ENCODE measurements at places on chromosomes 4 and X. TPM values are rescaled to one million over a fixed set of nuclear protein-coding genes. Genes with fewer than 3 reads are reported as not detected.

DNA sequence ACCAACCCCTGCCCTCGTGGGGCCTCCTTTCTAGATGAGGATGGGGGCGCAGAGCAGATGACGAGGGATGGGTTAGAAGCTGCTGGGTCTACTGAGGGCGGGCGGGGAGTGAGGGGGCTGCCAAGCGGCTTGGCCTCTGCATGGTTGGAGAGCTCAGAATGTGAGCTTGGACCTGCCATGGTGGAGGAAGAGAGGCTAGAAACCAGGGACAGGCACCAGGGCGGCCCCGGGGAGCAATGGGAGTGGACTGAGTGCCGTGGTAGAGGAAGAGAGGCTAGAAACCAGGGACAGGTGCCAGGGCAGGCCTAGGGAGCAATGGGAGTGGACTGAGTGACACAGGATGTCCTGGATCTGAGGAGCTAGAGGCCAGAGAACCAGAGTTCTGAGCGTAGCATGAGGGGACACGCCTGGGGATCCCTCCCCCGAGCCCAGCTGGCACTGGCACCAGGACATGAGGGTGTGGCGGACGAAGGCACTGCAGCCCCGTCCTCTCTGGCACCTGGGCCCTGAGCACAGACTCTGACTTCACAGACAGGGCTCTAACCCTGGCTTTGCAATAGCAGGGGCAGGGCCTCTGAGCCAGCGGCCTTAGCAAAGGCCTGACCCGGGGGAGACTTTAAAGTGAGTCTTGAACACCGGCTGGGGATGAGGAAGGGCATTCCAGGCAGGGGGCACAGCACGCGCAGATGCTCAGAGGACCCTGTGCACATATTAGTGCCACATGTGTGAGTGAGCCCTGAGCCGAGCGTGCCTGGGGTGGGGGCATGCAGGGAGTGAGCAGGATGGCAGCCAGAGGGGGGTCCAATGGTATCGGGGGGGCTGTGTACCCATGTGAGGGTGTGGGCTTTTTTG lies 214.0 kb upstream of the PSAPL1 start:
- DNase-seq: no peak

DNA sequence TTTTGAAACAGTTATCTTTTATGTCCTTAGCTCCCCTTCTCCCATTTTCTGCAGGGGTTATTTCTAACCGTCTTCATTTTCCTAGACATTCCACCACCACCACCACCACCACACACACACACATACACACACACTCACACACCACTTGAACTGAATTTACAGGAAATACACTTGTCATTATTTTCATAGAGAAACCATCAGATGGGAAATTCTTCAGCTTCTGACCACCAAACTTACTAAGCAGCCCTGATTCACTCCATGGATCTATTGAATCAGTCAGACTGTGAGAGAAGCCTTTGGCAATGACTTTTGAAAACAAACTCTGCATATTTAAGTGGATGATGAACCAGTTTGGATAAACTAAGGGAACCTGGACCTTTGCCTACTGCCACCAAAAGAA lies 210.1 kb upstream of the NHS start:
- no peak for DNase-seq

DNA sequence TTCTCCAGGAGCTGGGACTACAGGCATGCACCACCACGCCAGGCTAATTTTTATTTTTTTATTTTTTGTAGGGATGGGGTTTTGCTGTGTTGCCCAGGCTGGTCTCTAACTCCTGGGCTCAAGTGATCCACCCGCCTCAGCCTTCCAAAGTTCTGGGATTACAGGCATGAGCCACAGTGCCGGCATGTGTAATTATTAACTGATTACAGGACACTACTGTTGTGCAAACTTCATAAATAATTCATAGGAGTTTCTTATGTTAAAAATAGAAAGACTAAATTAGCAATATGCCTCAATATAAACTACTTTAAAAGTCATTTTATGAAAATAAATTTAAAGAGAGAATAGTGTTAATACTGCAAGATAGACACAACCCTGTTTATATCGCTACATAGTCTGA lies 221.9 kb downstream of the SNCA start:
- DNase-seq: no peak

GRCh38 chrX:12777670-12778069 lies 13.5 kb upstream of the PRPS2 start:
- no peak for DNase-seq

DDX60 gene
- total RNA-seq: 9.7 TPM

GRCh38 chrX:78321809-78322208 lies 5.6 kb downstream of the CYSLTR1 start:
- no peak for DNase-seq

HSFX2 gene
- not detected for total RNA-seq

GRCh38 chr4:123390846-123391456 lies 5.6 kb upstream of the SPRY1 start:
- DNase-seq: no peak

- no peak for DNase-seq
These were observed 795.4 kb upstream of the MAGEB2 start for GRCh38 chrX:29419774-29420553.

SMIM31 gene
- not detected for total RNA-seq

CCNG2 gene
- total RNA-seq: 59.7 TPM

DNA sequence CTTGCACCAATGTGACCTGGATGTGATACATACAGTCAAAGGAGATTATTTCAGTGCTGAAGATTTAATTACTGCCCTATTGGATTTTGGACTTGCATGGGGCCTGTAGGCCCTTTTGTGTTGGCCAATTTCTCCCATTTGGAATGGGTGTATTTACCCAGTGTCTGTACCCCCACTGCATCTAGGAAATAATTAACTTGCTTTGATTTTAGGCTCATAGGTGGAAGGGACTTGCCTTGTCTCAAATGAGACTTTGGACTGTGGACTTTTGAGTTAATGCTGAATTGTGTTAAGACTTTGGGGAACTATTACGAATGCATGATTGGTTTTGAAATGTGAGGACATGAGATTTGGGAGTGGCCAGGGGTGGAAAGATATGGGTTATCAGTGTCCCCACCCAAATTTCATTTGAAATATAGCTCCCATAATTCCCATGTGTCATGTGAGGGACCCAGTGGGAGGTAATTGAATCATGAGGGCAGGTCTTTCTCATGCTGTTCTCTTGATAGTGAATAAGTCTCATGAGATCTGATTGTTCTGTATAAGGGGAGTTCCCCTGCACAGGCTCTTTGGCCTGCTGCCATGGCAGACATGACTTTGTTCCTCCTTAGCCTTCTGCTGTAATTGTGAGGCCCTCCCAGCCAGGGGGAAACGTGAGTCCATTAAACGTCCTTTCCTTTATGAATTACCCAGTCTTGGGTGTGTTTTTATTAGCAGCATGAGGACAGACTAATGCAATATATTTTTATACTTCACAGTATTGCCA lies 362.2 kb upstream of the SPANXN4 start:
- DNase-seq: no peak

DNA sequence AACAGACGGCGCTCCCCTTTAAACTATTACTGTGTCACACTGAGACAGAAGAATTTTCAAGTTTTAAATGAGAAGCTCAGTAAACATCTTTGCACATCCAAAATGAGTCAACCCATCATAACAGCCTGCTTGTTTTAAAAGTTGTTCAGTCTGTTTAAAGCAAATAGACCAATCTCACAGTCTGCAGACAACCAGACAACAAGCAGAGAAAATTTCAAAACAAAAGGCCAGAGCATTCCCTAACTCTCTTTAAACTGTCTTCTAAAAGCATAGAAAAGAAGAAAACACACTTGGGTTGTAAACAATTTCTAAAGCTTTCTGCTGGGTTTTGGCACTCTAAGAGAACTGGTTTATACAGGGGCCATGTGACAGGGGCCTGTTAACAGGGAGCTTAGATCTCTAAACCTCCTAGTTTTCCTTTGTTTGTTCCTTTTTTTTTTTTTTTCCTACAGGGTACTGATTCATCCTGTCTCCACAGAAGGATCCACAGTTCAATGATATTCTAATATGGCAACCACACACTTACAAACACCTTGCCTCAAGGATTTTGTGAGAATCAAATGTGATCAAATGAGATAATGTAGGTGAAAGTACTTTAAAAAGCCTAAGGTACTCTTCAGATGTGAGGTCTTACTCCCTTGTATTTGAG lies 100.8 kb upstream of the MAML3 start:
- no peak for DNase-seq

GRCh38 chrX:54746928-54747327 lies 51.1 kb downstream of the ITIH6 start:
- no peak for DNase-seq

GRCh38 chr4:40536032-40536431 lies 93.6 kb downstream of the RBM47 start:
- no peak for DNase-seq

GRCh38 chr4:25310066-25310802 lies 2.3 kb upstream of the ZCCHC4 start:
- DNase-seq: no peak

GRCh38 chrX:111319451-111319850 lies 49.2 kb upstream of the CAPN6 start:
- DNase-seq: no peak

DNA sequence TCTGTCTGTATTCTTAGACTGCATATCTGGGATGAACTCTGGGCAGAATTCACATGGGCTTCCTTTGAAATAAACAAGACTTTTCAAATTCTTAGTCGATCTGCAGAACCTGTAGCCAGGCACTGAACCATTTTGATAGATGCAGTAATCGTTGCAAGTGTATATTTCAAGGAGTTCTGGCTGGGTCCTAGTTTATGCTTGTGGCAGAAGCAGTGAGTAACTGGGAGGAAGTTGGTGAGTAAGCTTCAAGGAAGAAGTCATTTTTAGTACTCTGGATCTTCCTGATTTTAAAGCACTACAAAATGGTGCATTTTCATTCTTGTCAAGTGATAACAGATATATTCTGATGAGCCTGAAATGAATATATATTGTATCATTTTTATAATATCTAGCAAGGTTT lies 9.5 kb downstream of the HPRT1 start:
- no peak for DNase-seq

STEEP1 gene
- total RNA-seq: 17.1 TPM

GRCh38 chrX:103678199-103678993 lies 8.1 kb downstream of the MORF4L2 start:
- no peak for DNase-seq

GRCh38 chrX:10208281-10208856 lies 51.6 kb downstream of the CLCN4 start:
- no peak for DNase-seq

DNA sequence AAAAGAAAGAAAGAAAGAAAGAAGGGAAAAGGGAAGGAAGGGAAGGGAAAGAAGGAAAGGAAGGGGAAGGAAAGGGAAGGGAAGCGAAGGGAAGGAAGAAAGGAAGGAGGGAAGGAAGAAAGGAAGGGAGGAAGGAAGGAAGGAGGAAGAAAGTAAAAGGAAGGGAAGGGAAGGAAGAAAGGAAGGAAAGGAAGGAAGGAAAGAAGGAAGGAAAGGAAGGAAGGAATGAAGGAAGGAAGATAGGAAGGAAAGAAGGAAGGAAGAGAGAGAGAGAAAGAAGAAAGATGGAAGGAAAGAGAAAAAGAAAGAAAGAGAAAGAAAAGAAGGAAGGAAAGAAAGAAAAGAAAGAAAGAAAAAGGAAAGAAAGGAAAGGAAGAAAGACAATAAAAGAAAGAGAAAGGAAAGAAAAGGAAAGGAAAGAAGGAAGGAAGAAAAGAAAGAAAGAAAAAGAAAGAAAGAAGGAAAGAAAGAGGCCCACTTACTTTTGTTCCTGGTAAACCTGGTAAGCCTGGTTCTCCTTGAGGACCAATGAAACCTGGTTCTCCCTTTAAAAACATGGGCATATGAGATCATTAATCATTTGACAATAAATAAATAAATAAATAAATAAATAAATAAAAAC lies 105.9 kb upstream of the ETNPPL start:
- DNase-seq: no peak

- DNase-seq: no peak
These were observed 141.7 kb downstream of the HHIP start for GRCh38 chr4:144787365-144788258.

DNA sequence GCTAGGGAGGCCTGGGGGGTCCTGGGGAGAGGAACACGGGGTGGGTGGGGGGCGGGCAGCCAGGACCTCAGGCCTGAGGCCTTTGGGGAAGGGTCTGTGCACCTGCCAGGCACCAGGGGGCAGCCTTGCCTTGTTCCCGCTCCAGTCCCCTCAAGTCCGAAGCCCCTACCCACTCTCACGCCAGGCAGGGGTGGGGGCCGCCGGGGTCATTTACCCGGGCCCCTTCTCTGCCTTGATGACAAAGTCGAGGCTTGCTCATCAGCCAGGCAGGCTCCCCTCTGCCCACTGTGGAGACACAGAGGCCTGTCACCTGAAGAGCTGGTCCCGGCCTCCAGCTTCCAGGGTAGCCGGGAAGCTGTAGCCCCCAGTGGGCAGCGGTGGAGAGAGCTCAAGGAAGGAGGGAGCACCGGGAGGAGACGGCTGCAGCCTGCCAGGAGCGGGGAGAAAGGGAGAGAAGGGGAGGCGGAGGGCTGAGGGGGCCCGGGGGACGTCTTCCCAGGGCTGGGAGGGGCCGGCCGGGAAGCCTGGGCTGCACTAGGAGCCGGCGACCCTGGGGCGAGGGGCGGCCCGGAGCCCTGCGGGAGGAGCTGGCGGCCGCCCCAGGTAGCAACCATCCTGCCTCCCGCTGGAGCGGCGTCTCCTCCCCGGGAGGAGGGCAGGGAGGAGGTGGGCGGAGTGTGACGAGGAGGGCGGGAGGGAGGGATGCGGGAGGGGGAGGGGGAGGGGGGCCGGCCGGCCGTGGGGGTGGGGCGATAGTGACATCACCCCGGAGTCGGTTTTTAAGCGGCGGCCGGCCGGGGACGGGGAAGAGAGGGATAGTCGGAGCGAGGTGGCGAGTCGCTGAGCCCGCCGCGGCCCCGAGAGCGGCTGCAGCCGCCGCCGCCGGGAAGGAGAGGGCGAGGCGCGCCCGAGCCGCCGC lies at the start of gene SLC6A8:
SLC6A8 (plus strand) TSS at position 806 of the 919 bp plus-strand sequence. CDS start 649 bp downstream, outside the sequence.
- no peak for DNase-seq

AKAP14 gene
- total RNA-seq: not detected

DNA sequence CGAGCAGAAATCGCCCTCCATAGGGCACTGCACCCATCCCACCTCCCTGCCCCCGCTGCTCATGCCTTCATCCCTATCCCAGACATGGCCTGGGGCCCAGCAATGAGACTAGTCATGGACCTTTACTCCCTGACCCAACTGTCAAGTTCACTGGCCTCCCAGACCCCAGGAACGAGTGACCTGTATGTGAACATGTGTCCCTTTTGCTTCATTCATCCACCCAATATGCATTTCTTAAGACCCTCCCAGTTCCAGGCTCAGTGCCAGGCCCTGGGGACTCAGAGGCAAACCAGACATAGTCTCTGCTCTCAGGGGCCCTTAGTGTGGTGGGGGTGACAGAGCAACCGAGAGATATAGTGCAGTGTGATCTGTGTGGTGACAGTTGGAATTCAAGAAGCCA lies 67.0 kb downstream of the EFNB1 start:
- DNase-seq: no peak

DNA sequence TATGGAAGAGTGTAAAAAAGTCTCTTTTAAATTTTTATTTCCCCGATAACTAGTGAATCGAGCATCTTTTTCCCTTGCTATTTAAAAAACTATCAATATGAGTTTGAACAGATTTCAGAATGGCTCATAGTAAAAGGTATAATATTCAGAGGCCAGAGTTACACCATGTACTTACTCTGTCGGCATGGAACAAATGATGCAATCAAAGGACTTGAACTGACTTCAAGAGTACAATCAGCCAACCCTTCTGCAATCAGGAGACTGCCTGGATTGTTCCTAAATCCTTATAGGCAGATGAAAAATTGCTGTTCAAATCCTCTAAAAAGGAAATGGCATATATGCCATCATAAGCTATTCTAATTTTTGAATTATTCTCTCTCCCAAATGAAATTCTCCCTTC lies 273.3 kb downstream of the SH2D1A start:
- no peak for DNase-seq

- DNase-seq: no peak
These were observed 71.9 kb downstream of the NAA11 start for GRCh38 chr4:79253924-79254323.
